ENCODE measurements at places on chromosomes 6 and 20.

- DNase-seq, result no peak
These were observed 115.6 kb upstream of the B3GAT2 start for GRCh38 chr6:71072508-71072907.

GRCh38 chr6:168138436-168138835 is 59.4 kb upstream of the FRMD1 start:
- no peak for DNase-seq

- no peak for DNase-seq
These were observed 22.7 kb downstream of the SLC12A5 start for GRCh38 chr20:46051556-46052308.

DNA sequence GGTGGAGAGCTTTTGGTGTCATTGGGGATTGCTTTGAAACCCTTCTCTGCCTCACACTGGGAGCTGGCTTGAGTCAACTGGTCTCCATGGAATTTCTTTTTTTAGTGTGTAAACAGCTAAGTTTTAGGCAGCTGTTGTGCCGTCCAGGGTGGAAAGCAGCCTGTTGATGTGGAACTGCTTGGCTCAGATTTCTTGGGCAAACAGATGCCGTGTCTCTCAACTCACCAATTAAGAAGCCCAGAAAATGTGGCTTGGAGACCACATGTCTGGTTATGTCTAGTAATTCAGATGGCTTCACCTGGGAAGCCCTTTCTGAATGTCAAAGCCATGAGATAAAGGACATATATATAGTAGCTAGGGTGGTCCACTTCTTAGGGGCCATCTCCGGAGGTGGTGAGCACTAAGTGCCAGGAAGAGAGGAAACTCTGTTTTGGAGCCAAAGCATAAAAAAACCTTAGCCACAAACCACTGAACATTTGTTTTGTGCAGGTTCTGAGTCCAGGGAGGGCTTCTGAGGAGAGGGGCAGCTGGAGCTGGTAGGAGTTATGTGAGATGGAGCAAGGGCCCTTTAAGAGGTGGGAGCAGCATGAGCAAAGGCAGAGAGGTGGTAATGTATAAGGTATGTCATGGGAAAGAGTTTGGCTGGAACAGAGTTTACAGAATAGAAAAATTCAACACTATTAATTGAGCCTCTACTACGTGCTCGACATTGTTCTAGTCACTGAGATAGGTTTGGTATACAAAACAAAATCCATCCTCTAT is 31.2 kb downstream of the SRSF3 start:
- DNase-seq, result no peak

DNA sequence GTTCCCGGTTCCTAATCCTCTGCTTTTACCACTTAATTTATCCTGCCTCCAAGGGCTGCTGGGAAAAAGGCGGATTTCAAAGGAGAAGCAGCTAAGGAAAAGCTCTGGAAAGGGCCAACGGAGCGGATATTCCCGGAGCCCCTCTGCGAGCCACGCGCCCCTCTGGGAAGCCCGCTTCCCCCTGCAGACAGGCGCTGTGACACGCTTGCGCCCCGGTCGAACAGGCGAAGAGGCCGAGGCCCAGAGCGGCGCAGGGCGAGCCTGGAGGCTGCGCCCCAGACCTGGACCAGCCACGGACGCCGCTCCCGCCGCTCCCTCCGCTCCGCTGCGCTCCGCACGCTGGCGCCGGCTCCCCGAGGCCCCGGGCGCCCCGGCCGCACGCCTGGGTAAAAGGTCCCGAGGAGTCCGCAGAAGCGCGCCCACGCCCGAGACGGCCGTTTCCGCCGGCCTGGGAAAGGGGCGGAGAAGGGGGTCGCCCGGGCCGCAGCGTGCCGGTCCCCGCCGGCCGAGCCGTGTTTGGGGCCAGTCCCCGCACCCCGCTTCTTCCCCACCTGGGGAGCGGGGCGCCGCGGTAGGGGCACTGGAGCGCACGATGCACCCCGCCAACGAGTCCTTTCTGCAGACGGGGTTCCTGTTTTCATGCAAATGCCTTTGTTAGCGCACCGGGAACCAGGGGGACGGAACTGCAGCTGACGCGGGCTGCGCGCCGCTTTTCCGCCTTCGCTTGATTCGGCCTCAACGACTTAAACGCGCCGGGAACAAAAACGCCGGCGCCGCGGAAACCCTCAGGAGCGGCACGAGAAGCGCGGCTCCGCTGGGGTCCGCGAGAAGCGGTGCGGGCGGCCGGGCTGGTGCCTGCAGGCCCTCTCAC is 91.9 kb upstream of the SIRPA start:
- DNase-seq, result no peak

DNA sequence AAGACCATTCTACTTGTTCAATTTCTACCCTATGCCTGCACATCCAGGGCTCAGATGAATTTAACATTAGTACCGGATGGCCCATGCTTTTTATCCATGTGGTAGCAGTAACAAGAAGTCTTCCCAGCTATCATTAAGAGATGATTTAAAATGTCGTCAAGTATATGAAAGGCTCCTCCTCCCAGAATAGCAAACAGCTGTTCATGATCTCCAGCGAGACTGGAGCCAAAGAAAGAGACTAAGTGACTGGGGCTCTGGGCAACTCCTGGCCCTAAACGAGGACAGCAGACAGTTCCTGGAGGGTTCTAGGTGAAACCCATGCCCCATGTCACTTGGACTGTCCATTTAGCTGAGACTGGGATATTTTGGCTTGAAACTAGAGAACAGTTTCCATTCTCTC is 160.8 kb downstream of the CDC5L start:
- DNase-seq, result no peak

DNA sequence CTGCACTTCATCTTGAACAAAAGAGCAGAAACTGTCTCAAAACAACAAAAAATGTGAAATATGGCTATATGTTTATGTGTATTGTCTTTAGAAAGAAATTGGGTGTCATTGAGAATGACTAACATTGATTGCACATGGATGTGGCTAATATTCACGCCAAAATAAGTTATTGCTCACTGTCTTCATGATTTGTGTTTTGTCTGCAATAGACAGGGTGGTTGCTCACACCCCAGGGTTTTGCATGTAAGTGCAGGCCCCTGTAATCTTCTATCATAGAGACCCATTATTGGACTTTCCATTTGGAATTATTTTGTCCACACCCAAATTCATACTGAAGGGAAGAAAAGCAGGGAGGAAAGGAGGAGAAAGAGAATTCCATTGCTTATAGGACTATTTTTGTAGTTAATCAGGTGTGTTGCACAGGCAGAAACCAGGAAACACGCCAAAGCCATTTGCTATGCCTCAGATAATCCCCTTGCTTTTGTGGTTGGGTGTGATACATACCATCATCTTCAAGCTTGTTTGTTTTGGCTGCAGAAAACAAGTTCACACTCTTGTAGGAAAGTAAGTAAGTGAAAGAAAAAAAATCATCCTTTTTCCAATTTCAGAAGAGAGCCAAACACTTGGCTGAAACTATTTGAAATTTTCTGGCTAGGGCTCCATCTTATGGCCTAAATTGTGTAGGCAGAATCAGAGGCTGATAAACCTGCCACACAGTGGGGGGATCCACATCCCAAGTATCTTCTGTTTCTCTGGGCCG is 214.1 kb downstream of the COL12A1 start:
- no peak for DNase-seq

DNA sequence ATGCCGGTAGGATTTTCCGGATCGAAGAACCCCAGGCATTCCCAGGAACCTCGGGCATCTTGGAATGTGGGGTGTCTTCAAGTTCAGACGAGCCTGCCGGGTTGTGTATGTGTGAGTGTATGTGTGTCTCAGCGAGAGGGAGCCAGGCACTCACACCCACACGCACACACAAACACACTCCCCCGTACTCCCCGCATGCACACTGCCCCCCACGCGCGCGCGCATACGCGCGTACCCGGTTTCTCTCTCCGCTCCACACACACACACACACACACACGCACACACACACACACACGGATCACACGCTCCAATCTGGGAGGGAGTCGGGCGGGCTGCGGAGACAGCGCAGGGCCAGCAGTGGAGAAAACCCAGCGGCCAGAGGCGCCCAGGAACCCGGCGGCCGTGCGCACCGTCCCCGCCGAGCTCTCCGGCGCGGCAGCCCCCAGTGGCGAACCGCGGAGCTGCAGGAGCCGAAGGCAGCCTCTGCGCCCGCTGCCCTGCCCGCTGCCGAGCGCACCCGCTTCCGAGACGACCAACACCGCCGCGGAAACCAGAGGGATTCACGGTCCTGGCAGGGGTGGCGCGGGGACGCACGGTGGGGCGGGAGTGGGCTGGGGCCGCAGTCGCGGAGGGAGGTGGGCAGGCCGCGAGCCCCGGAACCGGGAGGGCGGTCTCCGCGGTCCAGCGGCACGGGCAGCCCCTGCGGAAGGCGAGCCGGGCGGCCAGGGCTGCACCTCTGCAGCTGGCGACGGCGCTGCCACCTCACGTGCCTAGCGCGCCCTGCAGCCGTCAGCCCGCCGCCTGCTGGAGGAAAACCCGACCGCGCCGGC is at the start of gene LRFN2:
Gene LRFN2, minus strand, starts transcription at position 125 of the 830 bp plus-strand sequence.
- peak; percentile 41 for DNase-seq

Measured in urinary bladder (tissue), 4 donors.